CD4-positive, alpha-beta T cell treated with Interleukin-4 for 1 hour (primary cell): ENCODE measurements at places on chromosomes 2 and 18.

- no peak for DNase-seq
These were observed 46.9 kb downstream of the TTC32 start for GRCh38 chr2:19854596-19855541.

DNA sequence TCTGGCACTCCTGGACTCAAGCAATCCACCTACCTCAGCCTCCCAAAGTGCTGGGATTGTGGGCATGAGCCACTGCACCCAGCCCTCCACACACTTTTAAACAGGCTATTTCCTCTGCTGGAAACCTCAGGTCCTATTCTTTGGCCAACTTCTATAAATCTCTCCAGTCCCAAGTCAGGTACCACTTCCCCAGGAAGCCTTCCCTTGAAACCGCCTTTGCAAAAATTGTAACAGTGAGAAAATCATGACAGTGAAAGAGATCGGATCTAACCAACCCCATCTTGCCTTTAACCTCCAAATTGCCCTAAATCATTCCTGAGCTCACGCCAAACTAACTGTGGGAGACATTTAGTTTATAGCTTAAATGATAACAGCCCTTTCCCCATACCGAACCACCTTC, 67.3 kb upstream of the CABLES1 start:
- no peak for DNase-seq

- DNase-seq, result no peak
These were observed 9.3 kb downstream of the RHOB start for GRCh38 chr2:20456116-20456571.

DNA sequence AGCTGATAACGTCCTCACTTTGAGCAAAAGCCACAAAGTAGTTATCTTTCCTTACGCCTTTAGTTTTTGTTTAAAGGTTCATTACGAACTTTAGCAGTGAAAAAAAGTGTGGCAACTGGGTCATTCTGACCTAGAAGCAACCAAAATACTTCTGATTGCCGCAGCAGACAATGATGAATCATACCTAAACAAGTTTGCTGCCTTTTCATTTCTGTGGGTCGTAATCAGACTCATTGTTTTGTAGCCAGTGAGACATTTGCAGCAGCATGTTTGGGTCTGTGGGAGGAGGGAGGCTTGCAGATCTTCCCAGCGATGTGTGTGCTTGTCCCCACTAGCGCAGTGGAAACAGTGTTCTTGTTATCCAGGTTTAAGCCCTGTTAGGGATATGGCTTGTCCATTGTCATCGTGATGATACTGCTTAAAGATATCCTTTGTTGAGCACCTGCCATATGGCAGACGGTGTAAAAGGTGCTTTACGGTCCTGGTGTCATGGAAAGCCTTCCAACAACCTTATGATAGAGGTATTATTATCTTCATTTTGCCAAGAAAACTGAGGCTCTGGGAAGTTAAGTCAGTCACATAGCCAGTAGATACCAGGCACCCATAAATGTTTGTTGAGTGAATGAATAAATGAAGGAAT, 1.3 kb upstream of the GREB1 start:
- DNase-seq, result no peak

- no peak for DNase-seq
These were observed 43.4 kb upstream of the MTCL1 start for GRCh38 chr18:8661754-8662559.

DNA sequence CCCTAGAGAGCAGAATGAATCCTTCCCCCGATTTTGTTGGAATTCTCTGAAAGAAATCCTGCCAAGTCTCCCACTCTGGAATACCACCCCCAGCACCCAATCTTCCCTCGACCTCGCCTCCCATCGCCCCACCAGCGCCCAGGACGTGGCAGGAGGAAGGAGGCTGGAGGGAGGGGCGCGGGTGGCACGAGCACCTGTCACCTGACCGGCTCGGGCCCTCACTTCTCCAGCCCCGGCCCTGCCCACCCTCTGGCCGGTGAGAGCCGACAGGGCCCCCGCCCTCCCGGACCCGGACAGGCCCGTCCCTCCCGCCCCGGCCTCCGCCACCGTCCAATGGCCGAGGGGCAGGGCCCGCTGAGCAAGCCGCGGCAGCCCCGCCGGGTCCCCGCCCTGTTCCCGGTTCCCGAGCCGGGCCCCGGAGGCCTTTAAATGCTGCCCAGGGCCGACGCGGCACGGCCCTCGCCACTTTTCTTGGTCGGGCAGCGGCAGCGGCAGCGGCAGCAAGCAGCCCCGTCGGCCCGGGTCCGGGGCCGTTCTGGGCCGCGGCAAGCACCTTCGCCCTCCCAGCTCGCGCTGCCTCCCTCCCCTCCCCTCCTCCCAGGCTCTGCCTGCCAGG, at the start of gene LGALSL:
Gene LGALSL (plus strand): TSS at position 393 of the 616 bp plus-strand sequence. CDS start 384 bp downstream, outside the sequence.
- peak; percentile 38 for DNase-seq

- DNase-seq, result no peak
These were observed 47.8 kb downstream of the SATB2 start for GRCh38 chr2:199409759-199410529.

- DNase-seq, result no peak
These were observed 115.4 kb downstream of the PXDN start for GRCh38 chr2:1628893-1629292.

DNA sequence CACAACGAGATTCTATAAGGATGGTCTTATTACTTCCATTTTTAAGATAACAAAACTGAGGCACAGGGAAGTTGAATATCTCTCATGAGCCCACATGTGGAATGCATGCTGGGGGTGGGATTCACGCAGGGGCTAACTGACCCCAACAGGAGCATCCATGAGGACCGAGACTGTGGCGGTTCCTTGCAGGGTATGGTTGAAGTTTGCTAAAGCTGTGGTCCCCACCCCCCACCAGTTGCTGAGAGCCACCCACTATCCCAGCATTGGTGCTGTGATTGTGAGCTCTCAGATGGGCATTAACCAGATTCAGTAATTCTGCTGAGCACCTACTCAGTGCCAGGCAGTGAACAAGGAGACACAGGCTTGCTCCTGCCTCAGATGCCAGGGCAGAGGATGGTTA, 116.0 kb upstream of the TEX51 start:
- no peak for DNase-seq
